Endothelial cell of coronary artery (primary cell): ENCODE measurements at places on chromosomes 12 and 14. TPM values are rescaled to one million over a fixed set of nuclear protein-coding genes. Genes with fewer than 3 reads are reported as not detected.

PIWIL1 gene
- not detected in 2 replicates for total RNA-seq

PPP2R5C gene
- 61.4 and 66.3 TPM in 2 replicates for total RNA-seq

KLRG1 gene
- 8.9 and 10.3 TPM in 2 replicates for total RNA-seq

SMCO2 gene
- 0.36 and 0.75 TPM in 2 replicates for total RNA-seq

NTS gene
- total RNA-seq = not detected in 2 replicates

ADIPOR2 gene
- 31.7 and 37.4 TPM in 2 replicates for total RNA-seq

ADSS1 gene
- 1.4 and 7.4 TPM in 2 replicates for total RNA-seq

BRI3BP gene
- 4.2 and 5.0 TPM in 2 replicates for total RNA-seq

SLC7A8 gene
- 0.63 TPM in 1 of 2 replicates, not detected in the other for total RNA-seq

INHBC gene
- not detected in 2 replicates for total RNA-seq

PTGER2 gene
- total RNA-seq = 1.4 TPM in 1 of 2 replicates, not detected in the other

FAM90A1 gene
- 0.09 TPM in 1 of 2 replicates, not detected in the other for total RNA-seq

CLEC9A gene
- not detected in 2 replicates for total RNA-seq

RBM19 gene
- 21.1 and 21.3 TPM in 2 replicates for total RNA-seq

RTN1 gene
- total RNA-seq = 0.28 and 1.3 TPM in 2 replicates
